ENCODE measurements at places on chromosomes 3 and 15.

DNA sequence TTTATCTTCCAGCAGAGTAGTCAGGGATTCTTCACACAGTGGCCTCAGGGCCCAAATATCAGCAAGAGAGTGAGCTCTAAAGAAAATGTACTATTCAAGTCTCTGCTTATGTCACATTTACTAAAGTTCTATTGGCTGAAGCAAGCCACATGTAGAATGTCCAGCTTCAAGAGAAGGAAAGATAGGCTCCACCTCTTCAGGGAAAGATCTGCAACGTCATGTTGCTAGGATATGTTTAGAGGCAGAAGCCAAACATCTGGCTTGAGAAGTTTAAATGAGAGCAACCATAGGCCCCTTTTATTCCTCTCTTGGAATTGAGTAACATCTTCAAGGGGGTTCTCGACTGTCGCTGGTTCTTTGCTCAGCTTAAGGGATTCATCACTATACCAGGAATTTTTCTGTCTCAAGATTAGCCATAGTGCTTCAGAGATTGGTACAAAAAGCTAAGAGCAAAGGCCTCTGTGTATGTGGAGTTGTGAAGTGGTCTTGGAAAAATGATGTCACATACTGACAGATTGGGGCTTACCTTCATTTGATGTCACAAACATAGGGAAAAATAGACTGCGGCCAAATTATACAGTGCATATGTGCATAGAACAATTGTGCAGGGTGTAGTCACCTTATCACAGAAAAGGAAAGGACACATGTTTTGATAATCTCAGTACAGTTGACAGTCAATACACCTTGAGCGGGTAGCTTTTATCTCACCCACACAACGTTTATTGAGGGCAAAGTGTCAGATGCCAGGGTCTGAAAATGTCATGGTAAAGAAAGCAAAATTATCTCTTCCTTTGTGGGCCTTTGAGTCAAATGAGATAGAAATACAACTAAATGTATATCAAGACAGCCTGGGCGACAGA, 11.3 kb upstream of the THRB start:
- DNase-seq: no peak

DNA sequence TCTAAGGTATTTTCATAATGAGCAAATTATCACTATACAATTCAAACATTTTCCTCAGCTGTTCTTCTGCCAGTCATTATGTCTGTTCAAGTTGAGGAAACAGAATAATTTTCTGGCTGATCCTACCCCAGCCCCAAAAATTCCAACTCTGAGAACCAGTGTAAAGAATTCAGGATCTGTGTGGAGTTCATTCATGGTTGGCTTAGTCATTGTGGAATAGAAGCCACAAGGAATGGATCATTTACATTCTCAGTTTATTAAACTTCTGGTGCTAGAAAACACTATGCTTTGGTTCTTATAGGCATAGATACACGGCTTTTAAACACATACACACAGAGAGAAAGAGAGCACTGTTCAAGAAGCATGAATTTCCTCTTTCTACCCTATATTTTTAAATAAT, 134.6 kb downstream of the CMSS1 start:
- DNase-seq: no peak

GRCh38 chr3:181696626-181697230, 15.0 kb upstream of the SOX2 start:
- no peak for DNase-seq

DNA sequence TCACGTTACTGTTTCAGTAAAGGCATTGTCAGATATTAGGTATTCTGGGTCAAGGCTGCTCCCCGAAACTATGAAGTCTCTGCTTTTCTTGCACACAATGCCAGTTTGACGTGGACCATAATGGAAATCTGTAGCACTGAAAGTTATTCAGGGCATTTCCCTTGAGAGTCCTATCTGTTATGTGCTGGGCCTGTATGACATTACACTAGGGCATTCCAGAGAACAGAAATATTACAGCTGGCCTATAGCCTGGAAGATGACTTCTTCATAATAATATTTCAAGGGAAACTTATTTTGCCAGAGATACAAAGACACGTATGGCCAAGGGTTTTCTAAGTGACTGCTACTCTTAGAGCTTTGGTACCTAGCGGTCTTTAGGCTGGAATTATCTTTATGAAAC, 613.6 kb upstream of the CBLB start:
- no peak for DNase-seq

GRCh38 chr3:139836698-139837464, 98.1 kb upstream of the CLSTN2 start:
- no peak for DNase-seq
